HS-27A (cell line): ENCODE measurements at places on chromosomes 3 and 15.

- DNase-seq = no peak
These were observed 5.4 kb upstream of the GRAMD2A start for GRCh38 chr15:72202801-72203506.

GRCh38 chr3:52317208-52318000, 1.3 kb downstream of the DNAH1 start:
- no peak for DNase-seq

GRCh38 chr3:71585131-71585530, 1.6 kb upstream of the FOXP1 start:
- no peak for DNase-seq

DNA sequence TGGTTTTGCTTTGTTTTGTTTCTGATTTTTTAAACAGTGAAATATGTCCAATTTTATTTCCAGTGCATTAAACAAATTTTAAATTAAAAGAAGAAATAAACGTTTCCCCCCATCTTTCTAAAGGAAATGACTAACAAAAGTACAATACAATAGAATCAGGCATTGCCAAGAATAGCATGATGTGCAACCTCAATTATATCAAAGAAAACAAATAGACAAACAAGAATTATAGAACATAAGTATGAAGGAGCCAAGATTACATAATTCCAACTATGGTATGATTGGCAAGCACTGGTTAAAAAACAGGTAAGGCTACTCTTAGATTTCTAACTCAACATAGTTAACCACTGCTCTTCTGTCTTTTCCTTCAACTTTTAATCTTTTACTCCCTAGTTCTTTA, 26.4 kb downstream of the TIGIT start:
- DNase-seq = no peak

GRCh38 chr3:188534633-188535032, 380.7 kb downstream of the LPP start:
- no peak for DNase-seq

DNA sequence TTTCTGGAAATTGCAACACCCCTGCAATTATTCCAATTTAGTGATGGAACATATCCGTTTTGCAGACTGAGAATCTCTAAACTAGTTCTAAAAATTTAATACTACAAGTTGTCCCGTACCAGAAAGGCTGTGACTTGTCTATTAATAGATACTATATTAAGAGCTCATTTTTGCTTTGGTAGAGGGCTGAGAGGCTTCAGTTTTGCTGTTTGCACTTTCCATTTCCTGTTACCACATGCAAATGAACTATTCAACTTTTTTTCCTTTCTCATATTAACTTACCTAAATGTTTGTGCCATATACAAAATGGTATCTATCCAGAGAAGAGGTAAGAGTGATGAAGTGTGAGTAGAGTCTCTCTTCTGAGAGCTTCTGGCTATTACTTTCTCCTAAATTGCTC, 101.5 kb upstream of the CRBN start:
- no peak for DNase-seq

- no peak for DNase-seq
These were observed 6.7 kb downstream of the PLIN1 start for GRCh38 chr15:89672221-89673164.

DNA sequence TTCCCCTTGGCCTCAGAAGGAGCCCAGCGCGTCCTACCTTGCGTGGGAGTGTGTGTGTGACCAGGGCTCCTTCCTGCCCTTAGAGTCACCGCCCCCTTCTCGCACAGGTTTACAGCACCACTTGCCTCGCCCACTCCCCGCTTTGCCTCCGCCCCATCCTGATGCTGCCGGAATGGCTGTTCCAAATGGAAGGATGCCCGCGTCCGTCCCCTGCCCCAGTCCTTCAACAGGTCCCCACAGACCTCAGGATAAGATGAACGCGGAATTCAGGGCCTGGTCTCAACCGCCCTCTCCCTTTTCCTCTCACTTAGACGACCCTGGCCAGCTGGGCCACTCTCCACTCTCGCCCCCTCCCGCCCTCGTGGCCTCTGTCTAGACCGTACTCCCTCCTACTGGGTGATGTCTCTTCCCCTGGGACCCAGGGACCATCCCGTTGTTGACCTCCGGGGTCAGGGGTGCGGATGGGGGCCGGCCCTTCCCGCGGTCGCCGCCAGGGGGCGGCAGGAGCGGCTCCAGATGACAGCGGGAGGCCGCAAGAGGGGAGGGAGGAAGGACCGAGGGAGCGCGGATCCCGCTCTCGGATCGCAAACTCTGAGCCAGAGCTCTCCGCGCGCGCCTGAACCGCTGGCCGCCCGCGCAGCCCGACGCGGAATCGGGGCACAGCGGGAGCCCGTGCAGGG, at the start of gene THSD4:
TSS of gene THSD4 (plus strand) at position 585 of the 680 bp plus-strand sequence.
- no peak for DNase-seq

DNA sequence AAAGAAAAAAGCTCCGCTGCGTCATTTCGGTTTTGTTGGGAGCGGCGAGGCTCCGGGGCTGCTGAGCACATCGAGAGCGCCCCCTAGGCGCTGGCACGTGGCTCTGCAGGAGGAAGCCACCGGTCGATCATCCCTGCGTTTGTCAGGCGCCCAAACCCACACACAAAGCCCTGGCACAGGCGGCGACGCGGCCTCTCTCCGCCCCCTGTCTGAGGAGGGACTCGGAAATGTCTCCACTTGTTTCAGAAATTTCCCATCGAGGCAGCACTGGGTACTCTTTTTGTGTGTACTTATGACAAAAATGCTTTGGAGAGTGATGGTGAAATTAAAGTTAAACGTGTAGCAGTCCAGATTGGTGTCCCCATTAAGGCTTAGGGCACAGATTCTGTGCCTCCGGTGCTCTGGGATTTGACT, 407.3 kb upstream of the ONECUT1 start:
- no peak for DNase-seq

DNA sequence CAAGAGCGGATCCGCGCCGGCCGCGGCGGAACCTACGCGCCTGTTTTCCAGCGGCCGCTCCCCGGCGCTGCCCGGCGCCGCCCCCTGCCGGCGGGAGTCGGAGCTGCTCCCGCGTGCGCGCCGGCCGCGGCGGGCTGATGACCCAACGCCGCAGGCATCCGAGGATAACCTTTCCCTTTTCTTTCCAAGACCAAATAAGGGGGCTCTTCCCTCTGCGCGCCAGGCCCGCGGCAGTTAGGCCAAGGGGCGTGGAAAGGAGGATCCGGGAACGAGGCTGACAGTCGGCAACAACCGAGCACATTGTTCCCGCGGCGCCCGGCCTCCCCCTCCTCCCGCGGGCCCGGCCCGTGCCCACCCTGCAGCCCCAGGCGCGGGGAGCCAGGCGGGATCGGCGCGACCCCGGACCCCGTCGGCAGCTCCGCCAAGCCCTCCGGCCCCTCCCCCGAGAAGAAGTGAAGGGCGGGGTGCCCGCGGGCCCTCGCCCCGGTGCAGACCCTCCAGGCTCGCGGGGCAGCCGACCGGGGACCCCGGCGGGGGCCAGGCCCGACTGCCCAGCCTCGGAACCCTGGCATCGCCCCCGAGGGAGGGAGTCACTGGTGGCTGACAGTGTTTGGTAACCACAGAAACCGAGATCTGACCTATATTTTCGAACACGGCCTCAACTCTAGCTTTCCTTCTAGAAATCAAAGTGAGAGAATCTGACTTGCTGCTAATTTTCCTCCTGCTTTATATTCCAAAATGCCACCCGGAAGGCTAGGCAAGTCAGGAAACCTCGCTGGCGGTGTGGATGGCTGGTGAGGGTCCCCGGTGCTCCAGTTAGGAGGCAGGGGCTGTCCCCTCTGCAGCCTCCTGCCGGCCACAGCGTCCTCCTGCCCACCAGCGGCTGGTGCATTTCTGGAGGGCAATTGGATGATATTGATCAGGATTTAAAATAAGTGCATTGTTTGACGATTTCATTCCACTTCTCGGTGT, 45.6 kb upstream of the SYNM start:
- DNase-seq = peak; percentile 88

GRCh38 chr3:63279005-63279841, 1.1 kb downstream of the SYNPR start:
- no peak for DNase-seq

DNA sequence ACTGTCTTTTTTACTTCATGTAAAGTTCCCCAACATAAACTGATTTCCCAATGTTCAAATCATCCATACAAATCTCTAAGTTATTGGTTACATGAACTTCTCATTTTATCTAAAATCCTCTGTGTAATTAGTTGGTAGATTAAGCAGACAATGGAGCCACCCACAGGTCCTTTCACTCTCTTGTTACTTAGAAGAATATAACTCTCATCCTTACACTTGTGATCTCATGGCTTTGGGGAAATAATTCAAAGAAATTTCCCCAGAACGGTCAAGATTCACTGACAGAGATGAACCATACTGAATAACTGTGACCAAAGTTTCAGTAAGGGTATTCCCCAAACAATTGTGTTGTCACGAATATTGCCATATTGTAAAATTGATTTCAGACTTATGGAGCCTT, 1102.6 kb upstream of the EPHA6 start:
- no peak for DNase-seq

- no peak for DNase-seq
These were observed 16.2 kb downstream of the CEP152 start for GRCh38 chr15:48794697-48795134.

DNA sequence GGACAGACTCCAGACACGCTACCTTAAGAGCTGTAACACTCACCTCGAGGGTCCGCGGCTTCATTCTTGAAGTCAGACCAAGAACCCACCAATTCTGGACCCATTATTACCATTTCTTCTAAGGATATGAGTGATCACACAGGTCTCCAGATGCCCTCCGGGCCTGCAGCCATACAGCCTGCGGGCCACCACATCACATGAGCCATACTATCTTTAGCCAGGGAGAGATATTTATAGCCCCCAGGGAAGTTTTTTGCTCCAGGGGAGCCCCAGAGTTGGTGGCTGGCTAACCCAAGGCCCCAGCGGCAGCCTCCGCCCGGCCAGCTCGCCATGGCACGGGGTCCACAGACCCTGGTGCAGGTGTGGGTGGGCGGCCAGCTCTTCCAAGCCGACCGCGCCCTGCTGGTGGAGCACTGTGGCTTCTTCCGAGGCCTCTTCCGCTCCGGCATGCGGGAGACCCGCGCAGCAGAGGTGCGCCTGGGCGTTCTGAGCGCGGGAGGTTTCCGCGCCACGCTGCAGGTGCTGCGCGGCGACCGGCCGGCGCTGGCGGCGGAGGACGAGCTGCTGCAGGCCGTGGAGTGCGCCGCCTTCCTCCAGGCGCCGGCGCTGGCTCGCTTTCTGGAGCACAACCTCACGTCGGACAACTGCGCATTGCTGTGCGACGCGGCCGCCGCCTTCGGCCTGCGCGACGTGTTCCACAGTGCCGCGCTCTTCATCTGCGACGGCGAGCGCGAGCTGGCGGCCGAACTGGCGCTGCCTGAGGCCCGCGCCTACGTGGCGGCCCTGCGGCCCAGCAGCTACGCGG, at the start of gene KBTBD13:
TSS of gene KBTBD13 (plus strand) at position 261 of the 805 bp plus-strand sequence. CDS start at position 331, 70 bp downstream.
- DNase-seq = no peak

GRCh38 chr3:22228705-22229104, 477.7 kb upstream of the ZNF385D start:
- DNase-seq = no peak

- no peak for DNase-seq
These were observed 194.2 kb upstream of the NDN start for GRCh38 chr15:23881291-23881690.

DNA sequence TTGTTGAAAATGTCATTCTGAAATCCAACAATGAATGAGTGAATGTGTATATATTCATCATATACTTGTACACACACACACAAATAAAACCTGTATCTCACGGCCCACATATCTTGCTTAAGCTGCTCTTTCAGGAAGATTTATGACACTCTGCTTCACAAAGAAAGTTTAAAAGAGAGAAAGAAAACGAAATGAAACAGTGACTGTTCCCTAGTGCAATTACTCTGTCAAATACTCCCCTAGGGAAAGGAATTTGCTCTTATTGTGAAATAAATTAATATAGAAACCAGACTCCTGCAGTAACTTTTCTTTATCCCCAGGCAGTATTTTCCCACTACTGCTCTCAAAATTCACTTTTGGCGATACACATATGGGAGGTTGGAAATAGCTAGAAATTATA, 329.1 kb downstream of the VPS13C start:
- no peak for DNase-seq

DNA sequence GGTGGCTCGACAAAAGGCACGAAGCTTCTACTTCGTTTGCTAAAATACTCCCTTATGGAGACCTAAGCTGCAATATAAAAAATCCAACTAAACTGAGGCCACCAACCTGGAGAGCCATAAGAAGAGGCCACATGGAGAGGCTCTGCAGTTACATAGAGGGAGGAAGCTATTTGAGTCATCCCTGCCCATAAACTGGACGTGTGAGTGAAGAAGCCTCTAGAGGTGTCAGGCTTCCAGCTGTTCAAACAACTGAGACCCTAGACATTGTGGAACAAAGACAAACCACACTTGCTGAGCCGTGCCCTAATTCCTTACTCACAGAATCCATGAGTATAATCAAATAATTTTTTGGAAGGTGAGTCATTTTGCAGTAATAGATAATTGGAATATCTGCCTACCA, 50.2 kb upstream of the GMNC start:
- DNase-seq = no peak

DNA sequence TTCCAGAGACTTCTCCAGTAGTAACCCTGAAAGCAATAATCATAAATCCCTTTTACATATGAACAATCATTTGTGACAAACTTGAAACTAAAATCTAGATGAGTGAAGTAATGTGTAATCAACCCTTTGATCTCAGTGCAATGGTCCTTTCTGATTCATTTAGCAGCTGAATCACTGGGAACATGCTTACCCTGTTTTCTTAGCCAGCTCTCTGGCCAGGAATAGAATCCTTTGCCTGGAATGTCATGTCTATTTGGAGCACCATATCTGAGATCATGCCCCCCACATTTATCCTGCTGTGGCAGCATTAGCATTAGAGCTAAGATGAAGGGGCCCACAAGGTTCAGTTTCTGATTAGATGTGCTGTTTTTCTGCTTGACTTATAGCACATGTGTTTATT, 309.8 kb downstream of the OXSM start:
- no peak for DNase-seq

DNA sequence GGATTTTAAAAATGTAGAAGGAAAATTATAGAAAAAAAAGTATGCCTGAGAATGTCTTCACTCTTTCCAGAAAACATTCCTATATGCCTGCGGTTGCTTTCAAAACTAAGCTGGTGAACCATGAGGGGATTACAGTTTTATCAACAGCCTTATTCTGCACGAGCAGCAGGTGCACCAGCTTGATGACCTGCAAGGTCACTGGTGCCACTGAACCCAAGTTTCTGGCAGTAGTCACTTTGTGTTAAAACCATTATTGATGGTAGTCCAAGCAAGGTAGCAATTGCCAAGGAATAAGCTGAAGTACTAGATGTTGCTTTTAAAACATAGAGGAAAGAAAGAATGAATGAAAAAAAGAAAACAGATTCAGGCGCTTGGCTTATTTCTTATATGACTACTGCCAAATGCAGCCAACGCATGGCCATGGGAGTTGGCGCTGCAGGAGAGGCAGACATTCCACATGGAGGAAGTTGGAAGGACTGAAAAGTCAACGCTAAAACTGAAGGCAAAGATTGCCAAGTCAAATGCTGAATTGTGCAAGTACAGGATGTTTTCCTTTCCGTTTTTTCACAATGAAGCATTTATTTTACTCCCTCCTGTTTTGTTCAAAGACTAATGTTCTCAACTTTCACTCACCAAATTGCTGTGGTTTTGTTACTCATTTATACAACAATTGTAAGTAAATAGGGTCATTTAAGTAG, 601.4 kb downstream of the CADM2 start:
- DNase-seq = no peak

DNA sequence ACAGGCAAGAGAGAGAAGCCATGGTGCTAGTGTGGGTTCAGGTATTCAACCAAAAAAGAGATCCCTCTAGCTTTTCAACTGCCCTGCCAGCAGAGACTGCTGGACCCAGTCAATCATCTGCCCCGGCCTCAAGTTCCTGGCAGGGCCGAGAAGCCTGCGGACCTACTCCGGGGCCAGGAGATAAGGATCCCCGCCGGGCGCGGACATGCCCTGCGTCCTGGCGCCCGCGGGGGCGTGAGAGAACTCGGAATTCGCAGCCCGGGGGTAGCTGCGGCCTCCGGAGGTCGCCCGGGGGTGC, 821 bp upstream of the MAGI1 start:
- DNase-seq = no peak
